Epithelial cell of prostate (primary cell): ENCODE measurements at places on chromosomes 11 and 22.
A peak's percentile ranks its signal among the peaks of the same experiment; 100 is the strongest.

DNA sequence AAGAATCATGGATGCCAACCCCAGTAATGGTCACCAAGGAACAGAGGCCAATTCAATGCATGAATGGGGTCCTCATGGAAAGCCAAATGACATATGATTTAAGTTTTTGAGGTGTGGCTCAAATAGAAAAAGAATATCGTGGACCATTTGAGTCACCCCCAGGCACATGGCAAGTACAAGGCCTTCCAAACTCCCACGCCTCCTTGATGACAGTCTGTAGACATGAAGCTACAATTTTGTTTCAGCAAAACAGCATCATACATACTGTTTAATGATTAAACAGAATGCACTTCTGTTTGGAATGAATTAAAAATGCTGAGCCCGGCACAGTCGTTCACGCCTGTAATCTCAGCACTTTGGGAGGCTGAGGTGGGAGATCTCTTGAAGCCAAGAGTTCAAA is 7.4 kb downstream of the FADD start:
- DNase-seq = no peak

DNA sequence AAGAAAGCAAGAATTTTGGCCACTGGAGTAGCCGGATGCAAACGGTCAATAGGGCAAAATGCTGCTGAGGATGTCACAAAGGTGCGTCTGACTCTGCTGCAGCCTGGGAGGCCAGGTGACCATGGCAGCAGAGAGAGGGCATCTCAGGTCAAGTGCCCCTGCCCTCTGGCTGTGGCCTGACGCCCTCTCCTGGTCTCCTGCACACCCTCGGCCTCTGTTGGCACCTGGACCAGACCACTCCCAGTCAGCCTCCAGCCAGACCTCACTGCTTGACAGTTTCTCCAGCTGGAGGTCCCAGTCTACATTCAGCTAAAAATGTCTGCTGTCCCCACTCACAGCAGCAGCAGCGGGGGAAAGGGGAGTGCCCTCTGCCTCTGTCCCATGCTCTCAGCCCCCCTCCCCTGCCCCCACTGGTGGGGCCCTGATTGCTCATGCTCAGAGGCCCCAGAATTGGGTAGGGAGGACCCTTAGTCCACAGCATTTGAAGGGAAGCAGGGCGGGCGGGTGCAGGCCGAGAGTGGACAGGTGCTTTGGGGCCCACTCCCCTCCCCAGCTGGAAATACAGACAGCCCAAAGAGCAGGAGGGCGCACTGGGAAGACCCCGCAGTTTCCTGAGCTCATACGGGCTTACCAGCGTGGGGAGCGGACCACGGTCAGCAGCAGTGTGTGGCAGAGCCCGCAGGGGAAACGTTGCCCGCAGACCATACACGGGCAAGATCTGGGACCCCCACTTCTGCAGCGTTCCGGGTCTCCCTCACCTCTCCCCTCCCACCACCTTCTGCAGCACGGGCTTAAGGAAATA is 1.6 kb upstream of the BRSK2 start:
- no peak for DNase-seq

GRCh38 chr22:33220476-33221080 is 162.4 kb upstream of the SYN3 start:
- no peak for DNase-seq

- DNase-seq = peak; percentile 88
Measured at GRCh38 chr11:101721270-101721669, 137.5 kb upstream of the TRPC6 start.

DNA sequence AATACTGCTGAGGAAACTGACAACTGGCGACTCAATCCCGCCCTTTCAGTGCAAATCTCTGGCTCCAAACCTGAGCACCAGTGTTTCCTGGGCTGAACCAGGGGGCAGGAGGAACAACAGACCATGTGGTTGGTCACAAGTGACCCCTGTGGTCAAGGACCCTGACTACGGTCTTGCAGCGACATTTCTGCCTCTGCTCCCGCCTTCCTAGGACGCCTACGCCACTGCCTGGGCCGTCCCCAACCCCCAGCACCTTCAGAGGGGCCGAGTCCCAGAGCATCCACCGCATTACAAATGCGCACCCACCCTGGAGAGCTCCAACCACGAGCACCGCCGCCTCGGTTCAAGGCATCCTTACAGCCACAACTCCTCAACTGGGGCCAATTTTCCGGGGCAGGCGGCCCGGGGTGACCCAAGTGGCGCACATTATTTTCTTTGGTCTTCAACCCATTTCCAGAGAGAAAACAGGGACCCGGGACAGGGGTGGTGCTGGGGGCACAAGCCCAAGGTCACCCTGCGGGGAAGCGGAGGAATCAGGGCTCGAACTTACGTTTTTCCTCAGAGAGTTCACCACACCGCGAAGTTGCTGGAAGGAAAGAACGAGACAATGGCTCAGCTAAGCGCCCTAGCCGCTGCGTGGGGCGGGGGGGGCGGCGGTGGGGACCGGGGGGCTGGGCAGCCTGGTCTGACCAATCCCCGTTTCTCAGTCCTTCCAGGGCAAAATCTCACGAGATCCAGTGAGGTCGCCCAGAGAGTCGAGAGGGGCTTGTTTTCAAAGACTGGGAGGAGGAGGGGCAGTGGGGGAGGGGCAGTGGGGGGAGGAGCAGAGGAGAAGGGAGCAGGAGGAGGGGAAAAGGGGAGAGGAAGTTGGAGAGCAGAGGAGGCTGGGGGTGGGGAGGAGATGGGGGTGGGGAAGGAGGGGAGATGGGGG is 1.8 kb downstream of the PRAME start:
- no peak for DNase-seq

GRCh38 chr11:110345743-110346142 is 49.3 kb upstream of the RDX start:
- peak; percentile 48 for DNase-seq

DNA sequence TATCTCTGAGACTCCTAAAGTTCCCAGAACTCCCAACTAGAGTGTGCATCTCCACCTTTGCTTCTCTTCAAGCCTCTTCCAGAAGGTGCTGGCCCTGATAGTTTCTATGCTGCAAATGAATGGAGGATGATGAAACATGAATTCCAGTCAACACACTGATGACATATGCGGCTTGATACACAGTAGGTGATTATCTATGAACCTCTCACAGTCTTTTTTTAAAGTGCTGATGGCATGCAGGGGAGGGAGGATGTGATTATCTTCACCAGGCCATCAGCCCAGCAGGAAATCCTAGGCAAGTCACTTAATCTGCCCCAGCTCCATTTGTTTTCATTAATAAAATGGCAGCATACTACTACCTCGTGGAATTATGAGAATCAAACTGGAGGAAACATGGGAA is 548.5 kb downstream of the SOX6 start:
- DNase-seq = no peak

DNA sequence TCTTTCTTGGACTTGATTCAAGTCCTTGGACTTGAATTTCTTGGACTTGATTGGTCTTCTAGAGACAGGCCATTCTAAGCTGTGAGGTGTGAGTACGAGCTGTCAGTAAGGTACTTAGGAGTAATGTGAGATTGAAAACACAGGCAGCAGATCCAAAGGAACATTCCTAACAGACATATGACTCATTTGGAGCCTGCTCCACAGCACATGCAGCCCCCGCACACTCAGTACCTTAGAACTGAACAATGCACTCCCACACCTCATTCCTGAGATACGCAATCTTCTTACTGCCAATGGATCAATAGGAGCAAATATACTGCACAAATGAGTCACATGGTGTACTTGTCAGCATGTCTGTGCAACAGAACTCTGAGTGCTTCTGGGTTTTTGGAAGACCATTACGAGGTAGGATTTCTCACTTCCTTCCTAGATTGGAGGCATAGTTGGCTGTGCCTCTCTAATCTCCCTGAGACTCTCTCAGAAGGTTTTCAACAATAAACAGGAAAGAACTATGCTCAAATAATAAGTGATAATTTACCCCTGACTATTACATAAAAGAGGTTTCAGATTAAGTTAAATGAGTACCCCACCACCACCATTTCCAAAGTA is 243.1 kb downstream of the KCNA4 start:
- peak; percentile 8 for DNase-seq

DNA sequence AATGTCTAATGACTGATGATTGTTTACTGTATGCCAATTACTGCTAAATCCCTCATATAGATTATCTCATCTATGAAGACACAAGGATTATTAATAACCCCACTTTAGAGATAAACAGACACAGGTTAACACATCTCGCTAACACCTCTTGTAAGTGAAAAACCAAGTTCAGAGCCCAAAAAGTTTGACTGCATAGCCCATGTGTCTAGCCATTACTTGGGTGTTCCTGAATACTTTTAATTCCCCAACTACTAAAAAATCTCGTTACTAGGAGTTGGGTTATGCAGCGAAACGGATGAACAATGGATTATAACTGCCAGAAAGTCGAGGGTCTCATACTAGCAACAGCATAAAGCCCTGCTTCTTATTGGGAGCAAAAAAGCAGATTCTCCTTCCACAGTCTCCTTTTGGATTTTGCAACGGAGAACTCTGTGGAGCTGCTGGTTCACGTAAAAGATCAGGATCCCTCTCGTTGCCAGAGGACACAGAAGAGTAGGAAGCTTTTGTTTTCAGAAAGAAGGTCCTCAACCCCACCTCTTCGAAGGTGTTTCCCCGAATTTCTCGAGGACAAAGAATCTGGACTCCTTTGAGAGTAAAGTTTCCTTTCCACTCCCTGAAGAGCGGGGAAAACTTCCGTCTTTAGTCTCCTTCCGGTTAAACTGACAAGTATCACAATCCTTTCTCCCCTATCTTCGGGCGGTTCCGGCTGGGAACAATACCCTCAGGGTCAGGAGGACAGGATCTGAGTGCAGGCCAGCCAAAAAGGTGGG is 979 bp downstream of the ZBED5 start:
- no peak for DNase-seq

DNA sequence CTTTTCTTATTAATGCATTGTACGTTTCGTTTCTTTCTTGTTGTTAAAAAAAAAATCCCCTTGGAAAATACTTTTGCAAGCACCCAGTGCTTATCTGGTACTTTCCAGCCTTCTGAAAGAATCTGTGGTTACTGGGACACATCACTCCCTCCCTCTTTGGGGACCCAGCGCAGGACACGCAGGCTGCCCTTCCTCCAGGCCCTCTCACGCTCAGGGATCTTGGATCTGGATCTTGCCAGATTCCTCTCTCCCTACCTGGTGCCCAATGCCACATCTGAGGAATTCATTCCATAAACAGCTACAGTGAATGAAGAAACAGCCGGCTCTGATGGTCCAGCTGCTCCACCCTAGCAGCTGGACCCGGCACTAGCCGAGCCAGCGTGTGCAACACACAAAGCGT is 55.7 kb downstream of the PHF21B start:
- DNase-seq = no peak

DNA sequence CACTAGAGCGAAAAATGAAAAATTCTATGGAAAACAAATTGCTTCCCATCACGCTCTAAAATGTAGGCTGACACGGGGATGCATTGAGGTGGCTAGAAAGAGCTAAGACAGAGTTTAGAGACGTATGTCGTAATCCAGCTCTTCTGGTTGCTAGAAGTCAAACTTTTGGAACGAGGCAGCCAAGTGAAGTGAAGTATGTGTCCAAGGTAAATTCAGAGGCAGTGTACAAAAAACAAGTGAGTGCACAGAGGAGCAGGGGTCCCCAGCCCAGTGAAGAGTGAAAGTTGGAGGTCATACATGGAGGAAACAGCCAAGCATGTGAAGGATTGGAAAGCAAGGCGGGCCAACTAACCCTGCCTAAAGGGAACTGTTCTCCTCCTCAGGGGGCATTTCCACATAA is 528.5 kb downstream of the NTM start:
- no peak for DNase-seq

GRCh38 chr22:47245286-47245685 is 482.8 kb downstream of the TBC1D22A start:
- no peak for DNase-seq
